ENCODE measurements at places on chromosomes 2 and 18.
A peak's percentile ranks its signal among the peaks of the same experiment; 100 is the strongest.

- no peak for DNase-seq
Observed at GRCh38 chr2:101002562-101003277, 631 bp downstream of the RPL31 start.

DNA sequence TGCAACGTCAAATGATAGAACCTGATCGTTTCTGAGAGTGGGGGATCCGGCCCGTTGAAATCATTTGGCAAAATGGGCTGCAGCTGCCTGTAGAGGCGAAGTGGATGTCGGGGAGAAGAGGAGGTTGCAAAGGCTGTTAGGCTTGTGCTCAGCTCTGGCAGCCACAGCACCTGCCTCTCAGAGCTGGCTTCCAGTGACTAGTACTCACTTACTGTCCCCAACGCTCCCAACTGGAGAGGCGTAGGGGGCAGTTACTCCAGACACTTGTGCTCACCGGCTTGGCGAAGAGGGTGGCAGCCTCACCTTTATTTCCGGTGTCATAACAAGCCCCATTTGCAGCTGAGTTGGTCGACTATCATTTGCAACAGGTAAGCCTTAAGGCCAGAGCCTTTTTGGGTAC is 37.9 kb downstream of the NCK2 start:
- no peak for DNase-seq

- DNase-seq, result peak; percentile 87
Observed at GRCh38 chr2:128444121-128444771, 125.6 kb upstream of the HS6ST1 start.

GRCh38 chr2:760001-760400 is 82.8 kb upstream of the TMEM18 start:
- DNase-seq, result no peak

- no peak for DNase-seq
Observed at GRCh38 chr2:17148407-17149145, 369.7 kb downstream of the RAD51AP2 start.

- no peak for DNase-seq
Observed at GRCh38 chr2:20346565-20347381, 3.9 kb downstream of the PUM2 start.

GRCh38 chr2:65388596-65389390 is 43.6 kb downstream of the SPRED2 start:
- no peak for DNase-seq

GRCh38 chr2:224561234-224562005 is 23.7 kb downstream of the CUL3 start:
- no peak for DNase-seq

DNA sequence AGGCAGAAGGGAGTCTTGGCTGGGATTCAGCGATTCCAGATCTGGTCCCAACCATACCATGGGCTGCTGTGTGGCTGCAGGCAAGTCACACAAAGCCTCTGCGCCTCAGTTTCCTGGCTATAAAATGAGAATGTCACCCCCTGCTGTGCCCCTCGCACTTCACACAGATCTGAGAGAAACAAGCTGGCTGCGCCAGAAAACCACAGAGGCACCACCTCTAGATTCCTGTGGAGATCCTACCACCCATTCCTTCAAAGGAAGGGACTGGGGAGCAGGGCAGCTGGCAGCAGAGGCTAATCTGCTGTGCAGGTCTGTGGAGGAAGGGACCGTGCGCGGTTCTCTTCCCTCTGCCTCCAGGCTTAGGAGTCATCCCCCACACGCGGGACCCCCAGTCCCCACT is 19.8 kb downstream of the NEURL3 start:
- no peak for DNase-seq

- no peak for DNase-seq
Observed at GRCh38 chr2:74575320-74575719, 20.8 kb downstream of the DOK1 start.

DNA sequence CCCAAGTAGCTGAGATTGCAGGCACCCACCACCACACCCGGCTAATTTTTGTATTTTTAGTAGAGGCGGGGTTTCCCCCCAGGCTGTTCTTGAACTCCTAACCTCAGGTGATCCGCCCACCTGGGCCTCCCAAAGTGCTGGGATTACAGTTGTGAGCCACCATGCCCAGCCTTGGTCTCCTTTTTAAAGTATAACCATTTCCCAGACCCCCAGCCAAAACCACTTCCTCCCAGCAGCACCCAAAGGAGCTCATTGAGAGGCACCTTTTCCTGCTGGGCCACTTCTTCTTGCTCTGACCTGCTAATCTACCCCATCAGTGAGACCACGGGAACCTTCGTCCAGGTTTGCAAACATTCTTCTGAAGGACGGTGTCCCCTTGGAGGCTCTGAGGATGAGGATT is 69.9 kb downstream of the INPP5D start:
- DNase-seq, result no peak

DNA sequence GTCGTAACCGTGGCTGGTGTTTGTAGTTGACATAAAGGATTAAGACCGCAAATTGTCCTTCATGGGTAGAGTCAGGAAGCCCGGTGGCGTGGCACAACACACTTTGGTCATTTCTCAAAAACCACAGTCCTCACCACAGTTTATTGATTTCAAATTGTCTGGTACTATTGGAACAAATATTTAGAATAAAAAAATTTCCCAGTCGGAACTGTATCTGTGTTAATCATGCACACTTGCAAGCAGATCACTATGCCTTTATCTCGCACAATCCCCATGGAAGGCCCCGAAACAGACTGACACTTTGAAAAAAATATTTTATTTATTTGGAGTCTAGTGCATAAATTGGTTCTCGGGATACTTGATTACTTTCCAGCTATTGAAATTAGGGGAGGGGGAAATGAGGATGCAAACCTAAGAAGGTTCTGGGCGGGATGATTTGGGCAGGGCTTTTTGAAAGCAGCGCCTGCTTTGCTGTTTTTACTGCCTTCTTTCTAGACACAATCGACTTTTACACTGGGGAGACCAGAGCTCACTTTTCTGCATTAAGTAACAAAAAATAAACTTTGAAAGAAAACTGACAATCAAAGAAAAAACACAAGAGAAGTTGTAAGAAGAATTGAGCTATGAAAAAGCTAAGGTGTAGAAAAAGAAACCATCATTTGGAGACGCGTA is 15.4 kb upstream of the HOXD1 start:
- DNase-seq, result no peak

DNA sequence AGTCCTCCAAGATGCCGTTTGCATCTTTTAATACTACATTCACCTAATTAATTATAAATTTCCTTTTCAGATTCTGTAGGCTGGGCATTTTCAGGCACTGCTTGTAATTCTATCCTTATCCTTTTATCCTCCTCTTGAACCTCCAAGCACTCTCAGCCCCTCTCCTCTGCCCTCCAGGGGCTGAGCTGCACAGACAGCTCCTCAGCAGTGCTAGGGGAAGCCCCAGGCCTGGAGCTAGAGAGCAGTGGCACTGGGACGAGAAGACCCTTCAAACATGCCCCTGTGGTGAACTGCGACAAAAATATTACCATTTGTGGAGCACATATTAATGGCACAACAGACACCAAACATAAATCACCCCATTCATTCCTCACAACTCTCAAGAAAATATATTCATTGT is 32.9 kb downstream of the CFAP210 start:
- DNase-seq, result no peak

GRCh38 chr2:54558188-54559005 is 102.3 kb downstream of the SPTBN1 start:
- DNase-seq, result peak; percentile 88

GRCh38 chr2:79938648-79939047 is 365.9 kb downstream of the LRRTM1 start:
- no peak for DNase-seq

GRCh38 chr2:100238471-100238870 is 83.8 kb downstream of the LONRF2 start:
- peak; percentile 79 for DNase-seq

- no peak for DNase-seq
Observed at GRCh38 chr2:133599211-133599803, 31.0 kb upstream of the NCKAP5 start.

GRCh38 chr2:44100351-44100750 is 68.3 kb upstream of the PPM1B start:
- DNase-seq, result no peak

DNA sequence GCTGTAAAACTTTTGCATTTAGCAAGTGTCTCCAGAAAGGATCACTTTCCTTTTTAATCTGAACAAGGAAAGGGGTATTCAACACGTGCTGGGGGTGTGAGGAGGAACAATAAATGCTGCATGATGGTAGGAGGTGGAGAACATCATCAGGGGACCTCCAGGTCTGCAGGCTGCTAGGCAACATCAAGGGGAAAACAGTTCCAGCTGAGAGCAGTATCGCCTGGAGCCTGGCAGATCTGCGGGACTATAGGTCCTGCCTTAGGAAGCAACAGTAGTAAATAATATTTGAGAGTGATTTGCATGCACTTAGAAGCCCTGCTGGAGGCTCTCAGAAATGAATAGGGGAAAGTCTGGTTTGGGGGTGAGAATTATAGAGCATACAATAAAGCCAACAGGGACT is 175.6 kb downstream of the SUCLG1 start:
- no peak for DNase-seq

DNA sequence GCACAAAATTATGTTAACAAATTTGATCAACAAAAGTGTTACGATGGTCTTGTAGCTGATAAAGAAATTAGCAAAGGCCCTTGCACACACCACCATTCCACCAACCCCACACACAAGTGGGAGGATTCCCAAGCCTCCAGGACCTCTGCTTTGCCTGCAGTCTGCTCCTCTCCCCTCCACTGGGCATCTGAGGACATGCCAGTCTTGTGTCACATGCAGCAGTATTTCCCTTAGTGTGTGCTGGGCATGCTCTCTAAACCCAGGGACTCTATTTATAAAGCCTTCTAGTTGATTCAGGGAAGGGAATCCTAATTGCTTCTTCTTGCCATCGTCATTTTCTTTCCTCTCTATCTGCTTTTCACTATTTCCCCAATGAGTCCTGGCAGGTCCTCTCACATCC is 53.3 kb downstream of the KCTD18 start:
- no peak for DNase-seq

GRCh38 chr2:5250482-5250881 is 441.7 kb upstream of the SOX11 start:
- peak; percentile 74 for DNase-seq

DNA sequence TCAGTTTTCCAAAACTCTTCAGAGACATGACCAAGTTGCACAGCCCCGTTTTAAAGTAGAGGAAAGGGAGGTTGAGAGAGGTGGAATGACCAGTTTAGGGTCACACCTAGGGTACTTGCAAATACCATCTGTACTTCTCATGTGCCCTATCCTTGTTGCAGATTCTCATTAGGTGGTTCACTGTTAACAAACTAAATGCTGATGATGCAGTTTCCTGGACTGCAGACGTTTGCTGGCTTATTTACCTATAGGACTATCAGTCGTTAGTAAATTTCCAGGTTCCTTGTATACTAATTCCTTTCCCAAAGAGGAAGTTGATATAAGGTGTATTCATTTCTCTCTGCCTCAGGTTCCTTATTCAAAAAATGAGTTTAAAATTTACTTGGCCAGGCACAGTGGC is 1.4 kb downstream of the FARP2 start:
- DNase-seq, result no peak

GRCh38 chr2:750628-751027 is 73.4 kb upstream of the TMEM18 start:
- DNase-seq, result no peak

DNA sequence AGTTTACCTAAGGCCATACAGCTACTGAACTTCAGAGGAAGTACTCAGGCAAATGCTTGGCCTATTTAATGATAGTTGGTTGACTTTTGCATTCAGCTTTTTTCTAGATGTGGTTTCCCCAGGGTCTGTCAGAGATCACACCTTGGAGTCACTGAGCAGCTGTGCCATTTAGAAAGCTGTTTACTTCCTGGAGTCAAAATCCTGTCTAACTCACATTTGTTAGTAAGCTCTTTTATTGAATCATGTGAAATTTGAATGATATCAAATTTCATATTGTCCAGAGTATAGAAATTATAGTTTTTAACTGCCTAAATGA is 7.6 kb upstream of the TRIB2 start:
- DNase-seq, result peak; percentile 45

DNA sequence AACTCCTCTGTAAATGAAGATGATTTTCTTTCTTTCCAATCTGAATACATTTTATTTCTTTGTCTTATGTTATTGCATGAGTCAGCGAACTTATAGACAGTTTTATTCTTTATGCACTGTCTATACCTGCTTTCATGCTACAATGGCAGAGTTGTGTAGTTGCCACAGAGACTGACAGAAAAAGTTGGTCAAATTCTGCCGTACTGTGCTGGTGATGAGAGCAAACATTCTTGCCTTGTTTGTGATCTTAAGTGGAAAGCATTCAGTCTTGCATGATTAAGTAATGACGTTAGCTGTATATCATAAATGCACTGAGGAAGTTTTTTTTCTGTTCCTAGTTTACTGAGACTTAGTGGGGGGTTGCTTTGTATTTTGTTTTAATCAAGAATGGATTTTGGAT is 32.9 kb downstream of the ZC3H15 start:
- DNase-seq, result no peak

- no peak for DNase-seq
Observed at GRCh38 chr2:209076151-209076550, 347.7 kb upstream of the MAP2 start.

DNA sequence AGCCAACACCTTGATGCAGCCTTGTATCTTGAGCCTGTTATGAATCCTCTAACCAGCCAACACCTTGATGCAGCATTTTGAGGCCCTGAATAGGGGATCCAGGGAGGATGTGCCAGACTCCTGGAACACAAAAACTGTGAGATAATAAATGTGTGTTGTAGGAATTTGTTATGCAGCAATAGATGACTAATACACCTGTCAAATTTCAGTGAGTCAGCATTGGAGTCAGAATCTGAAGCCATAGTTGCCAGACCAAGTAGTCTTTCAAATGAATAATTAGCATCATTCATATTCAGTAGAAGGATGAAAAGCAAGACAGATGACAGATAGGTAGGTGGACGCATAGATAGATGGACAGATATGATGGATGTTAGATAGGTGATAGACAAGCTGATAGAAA is 942.5 kb upstream of the SLC39A10 start:
- DNase-seq, result no peak

DNA sequence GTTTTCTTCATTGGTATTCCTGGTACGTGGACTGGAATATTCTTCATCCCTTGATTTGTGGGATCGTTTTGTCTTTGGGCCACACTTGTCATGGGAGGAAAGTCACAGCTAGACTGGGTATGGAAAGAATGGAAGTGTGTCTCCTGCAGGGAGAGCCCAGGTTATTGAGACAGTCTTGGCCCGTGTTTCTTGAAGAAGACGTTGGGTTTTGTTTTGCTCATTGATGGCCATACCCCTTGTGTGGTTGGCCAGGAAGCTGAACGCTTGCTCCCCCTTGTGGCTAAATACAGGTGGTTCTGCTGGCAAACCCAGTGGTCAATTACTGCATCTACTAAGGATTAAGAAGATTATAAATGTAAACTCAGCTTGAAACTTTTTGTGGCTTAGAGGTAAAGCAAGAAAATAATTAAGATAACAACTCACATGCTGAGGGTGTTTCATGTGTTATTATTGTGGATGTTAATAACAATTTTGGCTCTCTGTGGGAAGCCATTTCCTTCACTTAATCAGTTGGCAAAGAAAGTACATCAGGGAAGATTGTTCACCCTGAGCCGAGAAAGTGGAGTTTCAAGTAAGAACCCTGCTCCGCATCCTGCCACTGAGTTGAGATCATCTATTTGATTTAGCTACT is 91.8 kb downstream of the NEDD4L start:
- peak; percentile 40 for DNase-seq

GRCh38 chr2:67384123-67384822 is 12.9 kb upstream of the ETAA1 start:
- no peak for DNase-seq

All from NCI-H2171 treated with DMSO at 0.1 percent for 48 hours (cell line).